ENCODE measurements at places on chromosomes 11 and 22. TPM values are rescaled to one million over a fixed set of nuclear protein-coding genes. Genes with fewer than 3 reads are reported as not detected.

SYT9 gene
- total RNA-seq, result not detected

GLYATL2 gene
- 0.58 TPM for total RNA-seq

SPDYC gene
- total RNA-seq, result not detected

OR52H1 gene
- not detected for total RNA-seq

SULT4A1 gene
- not detected for total RNA-seq

MYRF gene
- total RNA-seq, result 7.4 TPM

UPB1 gene
- total RNA-seq, result not detected

BTG4 gene
- not detected for total RNA-seq

MMP11 gene
- 36.3 TPM for total RNA-seq

APOL6 gene
- 21.5 TPM for total RNA-seq

SYT13 gene
- total RNA-seq, result 115 TPM

NEFH gene
- not detected for total RNA-seq

NNMT gene
- 89.8 TPM for total RNA-seq

- DNase-seq, result no peak
These were observed 18.5 kb downstream of the BLID start for GRCh38 chr11:122097419-122098001.

GRCh38 chr11:73171436-73172161, 29.5 kb upstream of the FCHSD2 start:
- no peak for DNase-seq

DNA sequence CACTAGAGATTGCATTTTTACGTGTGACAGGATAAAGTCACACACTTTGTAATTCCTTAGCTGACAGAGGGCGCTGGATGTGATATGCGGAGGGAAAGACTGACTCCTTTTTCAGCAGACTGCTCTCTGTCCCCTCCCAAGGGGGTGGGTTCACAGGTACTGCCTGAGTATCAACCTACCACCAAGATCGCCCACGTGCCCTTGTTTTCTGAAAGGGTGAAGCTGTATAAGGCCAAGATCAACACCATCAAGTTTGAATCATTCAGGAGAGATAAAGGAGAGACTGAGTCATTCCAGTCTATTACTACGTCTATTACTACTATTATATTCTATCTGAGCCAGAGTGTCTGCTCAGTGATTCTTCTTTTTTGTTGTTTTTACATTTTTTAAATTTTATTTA, 30.7 kb downstream of the BUD13 start:
- peak; percentile 4 for DNase-seq

DNA sequence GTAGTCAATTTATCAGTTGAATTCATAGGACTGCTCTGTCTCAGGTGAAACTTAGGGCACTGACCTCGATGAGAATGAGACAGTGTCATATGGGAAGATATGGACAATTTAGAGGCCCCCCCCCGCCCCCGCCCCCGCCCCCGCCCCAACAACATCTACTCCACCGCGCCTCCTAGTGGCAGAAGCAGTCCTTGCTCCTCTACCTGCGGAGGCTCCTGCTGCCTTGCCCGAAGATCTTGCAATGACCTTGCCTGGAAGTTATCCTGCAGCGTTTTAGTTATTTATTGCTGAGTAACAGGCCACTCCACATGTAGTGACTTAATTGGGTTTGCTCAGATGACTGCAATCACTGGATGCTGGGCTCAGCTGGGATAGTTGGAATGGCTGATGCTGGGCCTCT, 15.2 kb downstream of the SERPINH1 start:
- DNase-seq, result peak; percentile 18

DNA sequence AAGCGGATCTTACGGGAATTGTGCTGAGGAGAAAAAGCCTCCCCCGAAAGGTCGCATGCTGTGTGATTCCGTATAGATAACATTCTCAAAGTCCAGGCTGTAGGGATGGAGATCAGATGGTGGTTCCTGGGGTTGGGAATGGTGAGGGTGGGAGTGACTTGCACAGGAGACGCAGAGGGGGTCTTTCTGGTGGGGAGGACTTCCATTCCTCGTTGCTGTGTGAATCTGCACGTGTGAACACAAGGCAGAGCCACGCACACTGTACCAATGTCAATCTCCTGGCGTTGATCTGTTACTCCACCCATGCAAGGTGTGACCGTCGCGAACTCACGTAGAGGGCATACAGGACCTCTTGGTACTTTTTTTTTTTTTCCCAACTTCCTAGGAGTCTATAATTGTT, 59.0 kb upstream of the KCNQ1OT1 start:
- no peak for DNase-seq

DNA sequence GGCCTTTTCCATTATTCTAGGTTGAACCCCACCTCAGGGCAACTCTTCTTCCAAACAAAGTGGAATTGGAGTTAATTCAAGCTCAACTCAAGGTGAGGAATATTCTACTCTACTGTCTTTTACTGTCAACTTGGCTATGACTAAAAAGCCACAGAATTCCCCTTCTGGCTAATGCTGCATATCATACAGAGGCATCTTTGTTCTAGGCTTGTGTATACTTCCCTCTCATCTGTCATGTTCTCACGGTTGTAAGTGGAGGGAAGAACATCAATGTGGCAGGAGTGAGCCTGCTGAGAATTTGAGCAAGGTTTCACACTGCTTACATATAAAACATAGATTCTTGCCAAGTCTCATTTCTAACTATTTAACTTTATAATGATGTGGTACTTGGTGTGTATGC, 921.4 kb upstream of the CNTN5 start:
- no peak for DNase-seq

DNA sequence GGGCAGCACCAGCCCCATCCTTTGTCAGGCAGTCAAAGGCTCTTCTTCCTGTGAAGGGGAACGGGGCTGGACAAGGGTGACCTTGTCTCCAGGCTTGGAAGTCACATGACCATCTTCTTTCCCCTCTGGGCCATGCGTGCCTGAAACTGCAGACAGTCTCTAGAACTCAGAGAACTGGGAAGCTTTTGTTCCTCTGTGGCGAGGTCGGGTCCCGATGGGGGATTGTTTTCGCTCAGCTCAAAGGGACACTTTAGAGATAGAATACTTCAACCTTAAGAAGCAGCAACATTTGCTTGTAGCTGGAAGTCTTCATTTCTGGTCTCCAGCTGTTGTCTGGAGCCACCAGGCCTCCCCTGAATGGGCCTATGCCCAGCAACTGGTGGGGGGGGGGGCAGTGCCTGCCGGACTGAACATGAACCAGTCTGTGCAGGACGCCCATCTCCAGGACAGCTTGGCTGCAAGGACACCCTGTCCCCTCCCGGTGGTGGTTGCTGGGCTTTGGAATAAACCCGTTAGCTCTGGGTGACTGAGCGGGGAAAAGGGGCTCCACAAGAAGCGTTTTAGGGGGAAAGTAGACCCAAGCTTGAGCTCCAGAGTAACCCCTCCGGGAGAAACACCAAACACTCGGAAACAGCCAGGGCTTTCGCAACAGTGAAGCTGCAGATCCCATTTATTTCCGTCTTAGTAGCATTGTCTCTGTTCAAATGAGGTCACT, 55.7 kb upstream of the EMID1 start:
- DNase-seq, result no peak

DNA sequence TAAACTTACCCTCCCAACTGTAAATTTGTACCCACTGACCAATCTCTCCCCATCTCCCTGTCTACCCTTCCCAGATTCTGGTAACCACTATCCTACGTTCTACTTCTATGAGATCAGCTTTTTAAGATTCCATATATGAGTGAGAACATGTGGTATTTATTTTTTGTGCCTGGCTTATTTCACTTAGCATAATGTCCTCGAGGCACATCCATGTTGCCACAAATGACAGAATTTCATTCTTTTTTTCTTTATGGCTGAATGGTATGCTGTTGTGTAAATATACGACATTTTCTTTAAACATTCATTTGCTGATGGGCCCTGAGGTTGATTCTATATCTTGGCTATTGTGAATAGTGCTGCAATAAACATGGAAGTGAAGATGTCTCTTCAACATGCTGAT, 74.7 kb upstream of the RRM1 start:
- no peak for DNase-seq

- DNase-seq, result no peak
These were observed 48.3 kb downstream of the LARGE1 start for GRCh38 chr22:33871935-33872334.

- no peak for DNase-seq
These were observed 1.4 kb upstream of the PIWIL3 start for GRCh38 chr22:24775769-24776492.

DNA sequence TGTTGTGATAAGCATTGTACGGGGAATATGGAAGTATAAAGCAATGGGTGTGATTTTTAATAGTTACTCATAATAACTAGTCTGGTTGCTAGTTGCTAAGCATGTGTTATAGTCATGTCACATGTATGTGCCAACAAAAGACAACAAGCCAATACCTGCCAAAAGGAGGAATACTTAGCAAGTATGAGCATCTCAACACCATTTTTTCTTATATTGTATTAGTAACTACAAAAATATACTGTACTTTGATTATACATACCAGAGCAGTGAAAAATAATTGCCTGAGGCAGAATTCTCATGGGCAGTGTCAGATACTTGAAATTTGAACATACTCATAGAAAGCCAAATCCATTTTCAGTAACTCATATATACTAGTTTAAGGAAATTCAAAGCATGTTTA, 62.4 kb upstream of the ALKBH3 start:
- DNase-seq, result no peak

DNA sequence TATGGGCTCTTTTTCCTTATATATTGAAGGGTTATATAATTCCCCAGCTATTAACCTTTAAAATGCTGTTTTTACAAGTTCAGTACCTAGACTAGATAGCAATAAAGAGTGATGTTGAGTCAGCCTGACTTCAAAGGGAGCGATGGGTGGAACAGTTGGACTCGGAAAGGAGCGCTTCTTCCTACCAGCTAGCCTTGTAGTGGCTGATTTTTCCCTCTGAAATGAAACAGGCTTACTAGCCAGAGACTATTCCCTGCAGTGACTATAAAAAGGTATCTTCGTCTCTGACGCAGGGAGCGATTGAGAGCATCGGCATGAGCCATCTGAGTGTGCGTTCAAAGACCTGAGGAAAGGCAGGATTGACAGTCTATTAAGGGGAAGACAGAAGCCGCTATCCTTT, 66.0 kb upstream of the GRAMD1B start:
- no peak for DNase-seq

- DNase-seq, result no peak
These were observed 718.9 kb downstream of the BRD1 start for GRCh38 chr22:49108636-49109315.

- peak; percentile 44 for DNase-seq
These were observed 432 bp downstream of the TNKS1BP1 start for GRCh38 chr11:57324154-57324885.

- no peak for DNase-seq
These were observed 63.1 kb downstream of the SOX6 start for GRCh38 chr11:16293204-16293681.

DNA sequence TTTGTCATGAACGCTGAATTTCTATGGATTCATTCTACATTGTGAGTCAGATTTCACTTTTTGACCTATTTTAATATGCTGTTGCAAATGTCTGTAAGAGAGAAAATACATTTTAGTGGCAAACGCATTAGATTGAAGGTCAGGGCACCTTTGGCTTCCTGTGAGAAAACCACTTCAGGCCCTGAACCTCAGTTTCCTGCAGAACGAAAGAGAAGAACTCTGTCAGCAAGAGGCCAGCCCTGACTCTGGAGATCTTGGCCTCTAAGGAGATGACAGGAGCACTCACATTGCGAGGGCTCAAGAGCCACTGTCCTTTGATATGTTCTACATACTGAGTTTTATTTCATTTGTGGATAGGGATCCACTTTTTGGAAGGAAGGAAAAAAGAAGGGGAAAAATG, 83.6 kb downstream of the KCNJ1 start:
- no peak for DNase-seq

DNA sequence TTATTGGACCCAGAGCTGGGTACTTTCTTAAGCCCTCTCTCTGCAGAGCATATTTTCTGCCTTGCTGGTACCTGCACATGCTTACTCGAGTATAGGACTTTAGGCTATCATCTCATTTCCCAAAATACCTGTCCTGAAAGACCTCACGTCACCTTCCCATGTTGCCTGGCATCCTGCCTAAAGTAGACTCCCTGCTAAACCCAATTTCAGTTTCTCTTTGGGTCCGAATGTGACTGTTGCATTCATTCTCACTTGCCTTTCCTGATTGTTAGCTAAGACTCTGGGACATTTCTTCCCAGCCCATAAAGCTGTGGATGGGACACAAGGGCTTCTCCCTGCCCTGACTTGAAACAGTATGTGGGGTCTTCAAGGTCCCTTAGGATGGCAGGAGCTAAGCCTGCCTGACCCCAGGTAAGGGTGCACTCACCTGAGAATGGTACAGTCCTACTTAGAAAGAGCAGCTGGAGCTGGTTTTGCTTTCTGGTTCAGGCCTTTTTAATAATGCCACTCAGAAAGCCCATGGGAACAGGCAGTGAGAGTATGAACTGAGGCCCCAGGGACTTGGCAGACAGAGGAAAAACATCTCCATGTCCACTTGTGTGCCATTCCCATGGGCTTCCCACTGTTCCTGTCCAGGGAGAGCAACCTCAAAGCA, 12.9 kb downstream of the OR51E2 start:
- no peak for DNase-seq

GRCh38 chr11:134363161-134363560, 31.4 kb downstream of the GLB1L2 start:
- DNase-seq, result no peak

- no peak for DNase-seq
These were observed 823.6 kb downstream of the TBC1D22A start for GRCh38 chr22:47586038-47586437.

- no peak for DNase-seq
These were observed 626.3 kb upstream of the LRRC4C start for GRCh38 chr11:42085736-42086135.

DNA sequence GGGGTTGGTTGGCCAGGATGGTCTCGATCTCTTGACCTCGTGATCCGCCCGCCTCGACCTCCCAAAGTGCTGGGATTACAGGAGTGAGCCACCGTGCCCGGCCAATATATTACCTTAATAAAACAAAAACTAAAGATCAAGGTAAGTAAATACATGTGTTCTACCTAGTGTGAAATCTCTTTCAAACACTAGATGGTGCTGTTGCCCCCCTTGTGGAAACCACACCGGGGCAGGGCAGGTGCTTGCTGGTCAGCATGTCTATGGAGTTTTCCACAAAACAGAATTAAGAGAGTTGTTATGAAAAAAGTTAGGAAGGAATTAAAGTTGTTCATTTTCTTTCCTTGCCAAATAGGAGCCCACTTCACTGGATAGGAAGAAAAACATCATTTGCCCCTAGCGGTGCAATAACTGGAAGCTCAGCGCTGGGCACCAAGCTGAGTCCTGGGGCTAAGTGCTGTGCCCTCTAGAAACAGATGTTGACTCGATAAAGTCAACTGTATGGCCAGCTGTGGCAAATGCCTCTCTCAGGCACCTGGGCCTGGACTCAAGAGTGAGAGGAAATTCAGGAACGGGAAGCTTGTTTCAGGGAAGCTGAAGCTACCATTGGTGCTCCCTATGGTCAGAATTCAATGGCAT, 6.3 kb upstream of the KCNJ5 start:
- DNase-seq, result no peak

GRCh38 chr22:50046481-50047245, 11.4 kb downstream of the TTLL8 start:
- DNase-seq, result no peak
